ENCODE measurements at places on chromosomes 5 and 9.

DNA sequence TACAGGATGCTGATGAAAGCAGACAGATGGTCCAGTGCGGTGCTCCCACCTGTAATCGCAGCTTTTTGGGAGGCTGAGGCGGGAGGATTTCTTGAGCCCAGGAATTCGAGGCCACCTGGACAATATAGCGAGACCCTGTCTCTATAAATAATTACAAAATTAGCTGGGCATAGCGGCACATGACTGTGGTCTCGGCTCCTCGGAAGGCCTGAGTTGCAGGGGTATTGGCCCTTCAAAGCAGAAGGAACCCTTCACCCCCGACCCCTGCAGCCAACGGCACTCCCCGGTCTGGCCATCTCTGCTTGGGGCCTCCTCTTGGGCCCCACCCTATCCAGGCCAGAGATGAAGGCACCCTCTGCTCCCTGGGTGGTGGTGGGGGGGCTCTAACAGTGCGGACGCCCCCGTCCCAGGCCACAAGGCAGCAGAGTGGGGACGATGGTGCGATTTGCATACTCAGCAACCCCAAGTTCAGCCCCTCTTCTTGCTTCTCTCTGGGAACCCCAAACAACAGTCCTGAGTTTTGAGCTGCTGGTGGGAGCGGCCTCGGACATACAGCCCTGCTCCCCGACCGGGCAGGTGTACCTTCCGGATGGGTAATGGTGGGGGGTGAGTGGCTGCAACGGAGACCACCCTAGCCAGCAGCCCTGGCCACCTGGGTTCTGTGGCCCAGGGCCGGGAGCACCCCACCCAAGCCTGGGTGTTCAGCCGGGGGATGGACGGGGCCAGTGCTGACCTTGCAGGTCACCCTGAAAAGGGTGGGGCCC, 50.7 kb downstream of the NACC2 start:
- no peak for DNase-seq

- no peak for DNase-seq
Measured at GRCh38 chr5:55993013-55993412, 1.8 kb downstream of the IL6ST start.

- no peak for DNase-seq
Measured at GRCh38 chr5:118888556-118888955, 99.8 kb downstream of the DTWD2 start.

GRCh38 chr9:132154863-132155567, 6.8 kb upstream of the NTNG2 start:
- DNase-seq, result no peak

DNA sequence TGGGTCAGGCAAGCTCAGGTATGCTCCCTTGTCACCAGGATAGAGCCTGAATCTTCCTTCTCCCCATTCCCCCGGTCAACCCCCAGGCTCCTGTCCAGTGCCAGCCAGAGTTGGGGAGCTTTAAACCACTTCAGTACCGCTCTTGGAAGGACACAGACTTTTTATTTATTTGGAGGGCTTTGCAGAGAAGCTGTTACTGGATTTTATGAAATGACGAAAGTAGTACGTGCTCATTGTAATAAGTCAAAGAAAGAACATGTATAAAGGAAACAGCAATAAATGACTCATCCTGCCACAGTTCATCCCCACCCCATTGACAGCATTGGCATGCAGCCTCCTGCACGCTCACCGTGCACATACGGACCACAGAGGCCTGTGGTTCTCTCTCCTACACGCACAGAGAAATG, 230.3 kb downstream of the AUH start:
- peak; percentile 39 for DNase-seq

- DNase-seq, result no peak
Measured at GRCh38 chr9:36788534-36788933, 215.8 kb downstream of the MELK start.

- DNase-seq, result no peak
Measured at GRCh38 chr5:114447084-114447773, 85.4 kb downstream of the KCNN2 start.

GRCh38 chr5:55933377-55934114, 61.2 kb downstream of the IL6ST start:
- no peak for DNase-seq

GRCh38 chr5:175813943-175814630, 57.3 kb upstream of the CPLX2 start:
- no peak for DNase-seq

- DNase-seq, result peak; percentile 48
Measured at GRCh38 chr9:124932333-124932732, 8.6 kb downstream of the GOLGA1 start.

DNA sequence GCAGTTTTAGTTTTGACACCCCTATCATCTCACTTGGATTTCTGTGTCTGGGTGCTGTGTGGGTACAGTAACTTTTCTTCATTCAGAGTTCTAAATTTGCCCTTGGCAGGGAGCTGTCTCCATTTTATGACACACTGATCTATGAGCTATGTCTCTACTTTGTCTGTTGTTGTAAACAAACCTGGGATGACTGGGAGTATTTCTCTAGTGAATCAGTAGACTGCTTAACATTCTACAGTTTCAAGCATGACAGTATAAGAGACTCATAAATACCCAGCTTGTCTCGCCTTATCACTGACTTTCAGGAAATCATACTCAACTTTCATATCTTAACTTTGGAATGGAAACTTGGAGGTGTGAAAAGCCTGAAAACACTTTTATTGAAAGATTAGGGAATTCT, 212.1 kb upstream of the NUDT12 start:
- DNase-seq, result no peak

- DNase-seq, result no peak
Measured at GRCh38 chr9:95981761-95982390, 106.4 kb downstream of the ERCC6L2 start.

DNA sequence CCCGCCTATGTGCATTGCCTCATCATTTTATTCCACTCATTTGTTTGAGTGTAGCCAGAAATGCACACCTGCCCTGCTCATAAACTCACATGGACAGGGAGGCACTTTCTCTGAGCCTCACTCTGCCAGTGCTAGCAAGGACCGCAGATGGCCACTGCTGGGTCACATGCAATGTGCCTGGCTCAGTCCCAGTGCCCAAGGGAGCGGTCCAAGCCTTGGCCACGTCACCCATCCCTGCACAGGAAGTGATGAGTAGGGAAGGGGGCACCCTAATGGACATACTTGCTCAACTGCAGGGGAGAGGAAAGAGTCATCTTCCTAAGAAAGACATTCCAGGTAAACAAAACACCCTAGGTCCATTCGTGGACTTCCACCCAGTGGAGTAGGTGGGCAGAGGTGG, 630.9 kb downstream of the IRX1 start:
- DNase-seq, result no peak

GRCh38 chr5:149936700-149937091, 7.9 kb downstream of the PDE6A start:
- no peak for DNase-seq

GRCh38 chr5:164181604-164182003, 676.2 kb downstream of the MAT2B start:
- DNase-seq, result no peak

- no peak for DNase-seq
Measured at GRCh38 chr9:99567436-99567835, 254.2 kb upstream of the NR4A3 start.

DNA sequence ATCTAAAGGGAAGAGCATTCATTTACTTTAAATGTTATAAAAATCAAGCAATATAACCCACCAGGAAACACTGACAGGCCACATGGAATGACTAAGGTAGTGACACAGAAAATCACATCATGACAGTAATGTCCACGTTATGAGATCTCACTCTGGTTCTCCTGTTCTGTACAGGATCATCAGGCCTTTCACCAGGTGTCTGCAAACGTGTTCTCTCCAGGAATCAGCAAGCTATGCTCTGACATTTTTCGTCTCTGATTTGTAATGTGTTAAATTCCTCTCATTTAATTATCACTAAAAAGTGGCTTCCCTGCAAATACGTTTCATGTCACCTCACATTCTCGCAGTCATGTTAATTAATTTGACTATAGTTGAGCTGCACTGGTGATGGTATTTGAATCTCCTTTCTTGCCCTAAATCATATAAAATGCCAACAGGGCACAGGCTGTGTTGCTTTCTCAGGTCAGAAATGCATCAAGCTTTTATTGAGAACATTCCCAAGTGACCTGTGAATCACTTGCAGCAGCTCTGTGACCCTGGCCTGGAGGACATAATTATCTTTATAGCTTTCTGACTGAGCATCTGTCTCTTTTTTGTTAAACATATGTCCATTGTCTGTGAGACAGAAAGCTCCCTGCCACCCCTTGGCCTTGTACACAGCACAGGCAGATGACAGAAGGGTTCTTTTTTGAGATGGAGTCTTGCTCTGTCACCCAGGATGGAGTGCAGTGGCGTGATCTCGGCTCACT, 196.2 kb downstream of the DIRAS2 start:
- DNase-seq, result no peak

DNA sequence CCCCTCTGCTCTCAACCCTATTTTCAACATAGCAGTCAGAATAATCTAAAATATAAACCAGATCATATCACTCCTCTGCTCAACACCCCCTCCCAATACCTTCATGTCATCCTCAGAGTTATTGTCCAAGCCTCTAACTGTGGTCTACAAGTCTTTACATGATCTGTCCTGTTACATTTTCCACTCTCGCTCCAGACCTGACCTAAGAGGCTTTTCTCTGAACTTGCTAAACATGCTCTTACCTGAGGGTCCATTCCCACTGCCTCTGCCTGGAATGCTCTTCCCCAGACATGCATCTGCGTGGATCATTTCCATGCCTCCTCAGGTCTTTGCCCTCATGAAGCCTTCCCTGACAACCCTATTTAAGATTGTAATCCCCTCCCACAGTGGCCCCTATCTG, 12.0 kb downstream of the NIPSNAP3B start:
- DNase-seq, result no peak

DNA sequence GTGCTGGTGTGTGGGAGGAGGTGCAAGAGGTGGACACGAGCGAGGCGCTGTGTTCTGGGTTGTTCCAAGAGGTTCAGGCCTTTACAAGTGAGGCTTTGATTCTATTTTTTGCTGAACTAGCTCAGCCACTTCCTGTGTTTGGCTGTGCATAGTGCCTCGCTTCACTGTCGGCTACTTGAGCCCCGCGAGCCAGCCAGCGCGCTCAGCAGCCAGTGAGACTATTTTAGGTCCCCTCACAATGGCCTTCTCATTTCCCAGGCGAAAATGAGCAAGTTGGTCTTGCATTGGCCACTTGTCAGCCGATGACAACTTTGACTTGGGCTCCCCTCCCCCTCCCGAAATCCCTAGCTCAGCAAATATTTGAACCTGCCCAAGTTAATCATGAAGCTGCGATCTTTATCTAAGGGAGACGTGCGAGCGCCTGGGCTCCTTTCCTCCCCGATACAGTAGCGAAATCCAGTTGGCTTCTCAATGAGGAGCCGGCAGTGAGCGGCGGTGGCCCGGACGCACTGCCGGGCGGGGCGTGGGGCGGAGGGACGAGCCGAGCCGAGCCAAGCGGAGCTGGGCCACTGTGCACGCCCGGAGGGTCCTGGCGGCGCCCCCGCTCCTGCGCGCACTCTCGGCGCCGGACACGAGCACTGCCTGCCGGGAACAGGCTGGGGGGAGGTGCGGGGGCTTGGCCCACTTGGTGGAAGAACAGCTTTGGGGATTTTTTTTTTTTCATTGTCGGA, 72.6 kb downstream of the PIK3R1 start:
- DNase-seq, result peak; percentile 42

GRCh38 chr9:88993871-88994460, 2.7 kb downstream of the S1PR3 start:
- no peak for DNase-seq

DNA sequence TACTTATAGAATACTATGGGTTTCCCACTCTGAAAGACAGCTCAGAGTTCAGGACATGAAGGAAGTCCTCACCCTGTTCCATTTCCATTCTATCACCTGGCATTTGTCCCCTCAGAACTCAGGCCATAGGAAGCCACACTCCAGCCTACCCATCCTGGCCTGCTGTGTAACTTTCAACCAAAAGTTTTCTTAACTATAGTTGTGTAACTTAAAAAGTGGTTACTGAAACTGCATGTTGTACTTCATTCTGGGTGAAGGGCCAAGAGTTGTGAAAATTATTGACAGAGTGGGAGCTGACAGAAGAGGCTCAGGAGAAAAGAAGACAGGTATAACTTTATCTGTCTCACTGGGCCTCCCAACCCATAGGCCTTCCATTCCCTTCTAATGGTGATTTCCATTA, 212.5 kb downstream of the RAB3C start:
- no peak for DNase-seq

DNA sequence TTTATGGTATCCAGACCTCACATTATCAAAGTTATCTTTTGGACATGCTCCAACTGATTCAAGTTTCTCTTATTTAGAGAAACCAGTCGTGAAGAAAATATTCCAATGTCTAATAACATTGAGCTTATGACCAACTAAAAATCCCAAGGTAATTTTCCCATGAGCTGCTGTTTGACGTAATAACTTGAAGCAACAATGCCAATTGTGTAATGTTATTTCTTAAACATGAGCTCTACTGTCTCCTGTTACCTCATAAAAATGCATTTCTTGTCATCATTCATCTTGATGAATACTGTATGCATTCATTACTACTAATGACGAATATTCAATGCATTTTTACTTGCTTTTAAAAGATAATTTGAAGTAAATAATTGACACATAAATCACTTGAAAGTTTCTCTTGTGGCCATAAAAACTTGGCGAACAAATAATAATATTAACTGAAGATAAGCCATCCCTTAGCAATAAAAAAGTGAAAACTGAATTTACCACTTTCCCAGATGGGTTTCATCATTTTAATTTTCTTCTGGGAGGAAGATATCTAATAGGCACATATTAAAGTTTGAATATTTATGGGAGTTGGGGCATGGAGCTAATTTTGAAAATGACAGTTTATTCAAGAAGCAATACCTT, 424 bp upstream of the MARCOL start:
- DNase-seq, result no peak

DNA sequence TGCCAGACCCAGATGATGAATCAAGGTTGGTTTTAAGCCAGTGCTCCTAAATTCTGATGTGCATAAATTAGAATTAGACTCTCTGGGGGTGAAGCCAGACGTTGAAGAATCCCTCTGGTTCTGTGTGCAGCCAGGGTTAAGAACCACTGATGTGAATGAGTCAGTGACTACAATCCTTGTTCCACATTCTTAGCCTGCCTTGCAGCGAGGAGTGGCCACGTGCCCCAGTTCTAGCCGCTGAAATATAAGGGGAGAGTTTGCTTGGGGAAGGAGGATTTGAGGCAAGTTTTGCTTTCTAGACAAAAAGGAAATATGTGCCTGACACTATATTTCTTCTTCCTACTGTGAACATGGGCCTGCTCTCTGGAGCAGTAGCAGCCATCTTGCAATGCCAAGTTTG, 34.2 kb upstream of the MSH3 start:
- peak; percentile 78 for DNase-seq

DNA sequence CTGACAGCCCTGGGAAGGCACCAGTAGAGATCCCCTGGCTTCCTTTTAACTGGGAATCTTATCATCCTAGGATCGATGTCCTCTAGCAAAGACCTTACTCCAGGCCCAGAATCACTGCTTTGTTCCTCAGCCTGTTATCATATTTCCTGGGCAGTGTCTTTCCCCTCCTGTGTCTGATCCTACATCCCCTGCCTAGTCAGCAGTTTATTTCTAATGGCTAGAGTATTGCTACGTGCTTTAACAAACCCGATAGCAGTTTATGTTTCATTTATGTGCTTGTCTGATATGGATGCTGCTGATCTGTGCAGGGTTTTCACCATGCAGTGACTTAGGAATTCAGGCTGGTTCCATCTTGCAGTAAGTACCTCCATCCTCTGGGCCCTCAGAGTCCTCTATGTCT, 20.9 kb upstream of the BARX1 start:
- DNase-seq, result no peak

GRCh38 chr5:107248066-107248695, 422.6 kb downstream of the EFNA5 start:
- DNase-seq, result peak; percentile 38

All from inflammatory macrophage (primary cell).